Hippocampal formation (tissue), 2 donors: ENCODE measurements at places on chromosomes 11 and 22.
A peak's percentile ranks its signal among the peaks of the same experiment; 100 is the strongest.

- no peak for DNase-seq
Observed at GRCh38 chr11:36724742-36725385, 126.8 kb upstream of the RAG2 start.

- DNase-seq: no peak
Observed at GRCh38 chr11:71309181-71309580, 56.8 kb upstream of the SHANK2 start.

- no peak for DNase-seq
Observed at GRCh38 chr11:15493066-15493465, 378.3 kb downstream of the INSC start.

- peak; percentile 54 for DNase-seq
Observed at GRCh38 chr11:123560006-123560405, 94.4 kb downstream of the SCN3B start.

DNA sequence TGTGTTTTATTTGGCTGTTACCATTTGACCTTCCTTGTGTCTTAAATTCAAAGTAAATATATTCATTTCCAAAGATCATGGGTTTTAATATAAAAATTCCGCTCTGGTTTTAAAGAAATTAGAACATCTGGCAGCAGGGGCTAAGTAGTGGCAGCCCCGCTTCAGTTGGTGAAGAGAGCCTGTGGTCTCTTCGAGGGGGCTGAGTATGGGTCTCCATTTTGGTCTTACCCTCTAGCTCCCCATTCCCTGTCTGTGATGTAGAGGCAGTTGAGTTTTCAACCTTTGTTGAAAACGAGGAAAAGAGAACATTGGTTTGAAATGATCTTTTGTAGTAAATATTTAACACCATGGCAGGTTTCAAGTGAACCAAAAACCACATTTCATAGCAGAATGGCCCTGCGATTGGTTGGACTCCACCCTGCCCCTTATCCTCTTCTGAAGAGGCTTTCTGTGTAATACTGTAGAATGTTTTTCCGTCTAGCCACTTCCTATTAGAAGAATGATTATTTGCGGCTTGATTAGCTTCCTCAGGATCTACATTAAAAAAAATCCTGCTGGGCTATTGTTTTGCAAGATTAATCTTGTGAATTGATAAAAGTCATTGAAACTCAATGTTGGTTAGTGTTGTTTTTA, 17.7 kb downstream of the APLP2 start:
- DNase-seq: no peak

DNA sequence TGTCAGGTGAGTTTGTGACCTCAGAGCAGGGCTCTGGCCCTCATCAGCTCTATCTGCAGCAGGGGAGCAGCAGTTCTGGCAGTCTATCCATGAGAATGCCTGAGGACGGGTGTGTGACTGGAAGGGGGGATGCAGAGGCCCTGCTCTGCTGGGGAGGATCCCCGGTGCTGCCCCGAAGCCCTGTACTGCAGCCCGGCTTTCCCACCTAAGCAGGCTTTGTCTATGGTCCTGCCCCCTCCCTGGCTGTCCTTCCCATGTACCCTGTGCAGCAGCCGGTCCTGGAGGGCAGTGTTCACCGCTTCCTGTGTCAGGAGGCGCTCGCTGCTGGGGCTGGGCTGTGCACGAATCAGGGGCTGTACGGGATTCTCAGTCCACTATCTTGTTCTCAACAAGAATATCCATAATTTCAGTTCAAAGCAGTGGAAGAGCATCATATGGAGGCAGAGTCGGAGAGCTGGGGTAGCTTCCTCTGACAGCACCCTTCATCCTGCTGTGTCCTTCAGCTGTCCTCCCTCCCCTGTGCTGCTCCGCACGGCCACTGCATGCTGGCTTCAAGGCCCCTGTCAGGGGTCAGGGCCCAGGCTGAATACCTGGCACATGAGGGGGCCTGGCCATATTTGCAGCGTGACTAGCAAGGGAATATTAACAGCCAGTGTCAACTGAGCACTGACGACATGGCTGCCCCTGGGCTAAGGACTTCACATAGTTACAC, 125.2 kb downstream of the CTTN start:
- DNase-seq: no peak

DNA sequence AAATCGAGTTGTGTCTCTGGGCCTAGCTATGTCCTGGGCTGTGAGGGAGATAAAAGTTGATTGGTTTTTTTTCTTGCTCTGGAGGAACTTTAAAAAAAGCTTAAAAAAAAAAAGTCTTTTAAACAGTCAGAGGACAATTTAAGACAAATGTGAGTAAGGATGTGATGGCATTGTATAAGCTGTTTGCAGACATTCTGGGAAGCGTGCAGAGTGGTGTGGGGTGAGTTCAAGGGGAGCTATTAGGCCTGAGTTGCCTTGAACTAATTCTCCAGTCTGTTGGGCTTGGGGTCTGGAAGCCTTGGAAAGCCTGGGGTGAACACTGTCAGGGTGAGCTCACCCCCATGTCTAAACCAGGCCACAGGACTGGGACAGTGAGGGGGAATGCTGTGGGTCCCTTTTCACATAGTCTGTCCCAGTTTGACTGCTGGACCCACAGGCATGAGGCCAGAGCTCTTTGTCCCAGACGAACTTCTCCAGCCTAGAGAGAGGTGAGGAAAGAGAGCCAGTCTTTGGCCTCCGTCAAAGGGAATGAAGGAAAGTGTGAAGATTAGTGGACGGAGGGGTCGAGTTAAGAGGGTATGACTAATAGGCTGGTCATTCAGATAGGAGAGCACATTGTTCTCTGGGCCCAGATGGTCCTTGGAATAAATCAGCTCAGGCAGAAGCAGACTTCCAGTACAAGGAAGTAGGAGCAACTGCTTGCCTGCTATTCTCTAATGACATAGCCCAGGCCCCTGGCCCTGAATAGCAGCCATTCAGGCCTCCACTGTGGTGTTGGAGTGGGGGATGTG, 76.4 kb upstream of the NNMT start:
- no peak for DNase-seq

DNA sequence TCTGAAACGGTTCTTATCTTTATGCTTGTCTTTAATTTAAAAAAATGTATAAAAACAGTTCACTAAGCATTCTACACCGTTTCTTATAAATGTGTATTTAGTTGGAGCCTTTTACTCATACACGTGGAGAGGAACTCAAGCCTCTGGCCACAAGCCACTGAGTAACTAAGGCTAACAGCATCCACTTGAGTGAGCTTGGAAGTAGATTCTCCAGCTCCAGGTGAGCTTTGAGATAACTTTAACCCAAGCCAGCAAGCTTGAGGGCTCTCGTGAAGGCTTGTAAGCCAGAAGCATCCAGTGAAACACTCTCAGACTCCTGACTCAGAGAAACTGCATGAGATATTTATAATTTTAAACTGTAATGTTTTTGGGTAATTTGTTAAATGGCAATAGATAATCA, 82.6 kb downstream of the ARHGAP20 start:
- no peak for DNase-seq

DNA sequence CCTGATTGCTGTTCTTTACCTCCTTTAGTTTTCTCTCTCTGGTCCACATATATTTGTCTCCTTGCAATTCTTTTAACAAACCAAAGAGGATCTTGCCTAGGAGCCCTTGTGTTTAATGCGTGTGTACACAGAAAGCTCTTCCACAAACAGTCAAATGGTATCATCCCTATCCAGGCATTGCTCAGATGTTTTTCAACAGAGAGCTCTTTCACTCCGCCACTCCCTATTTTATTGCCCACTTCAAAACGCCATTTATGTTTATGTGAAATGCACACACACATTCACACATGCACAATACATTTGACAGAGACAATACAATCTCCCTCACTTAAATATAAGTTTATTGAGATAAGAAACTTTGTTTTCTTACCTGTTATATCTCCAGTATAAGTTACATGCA, 4.7 kb downstream of the OR5AP2 start:
- DNase-seq: no peak

GRCh38 chr11:118234833-118235232, 10.0 kb upstream of the JAML start:
- DNase-seq: no peak

GRCh38 chr11:122751292-122752070, 86.8 kb upstream of the CRTAM start:
- no peak for DNase-seq

- DNase-seq: no peak
Observed at GRCh38 chr11:46348566-46349401, 1.5 kb downstream of the DGKZ start.

DNA sequence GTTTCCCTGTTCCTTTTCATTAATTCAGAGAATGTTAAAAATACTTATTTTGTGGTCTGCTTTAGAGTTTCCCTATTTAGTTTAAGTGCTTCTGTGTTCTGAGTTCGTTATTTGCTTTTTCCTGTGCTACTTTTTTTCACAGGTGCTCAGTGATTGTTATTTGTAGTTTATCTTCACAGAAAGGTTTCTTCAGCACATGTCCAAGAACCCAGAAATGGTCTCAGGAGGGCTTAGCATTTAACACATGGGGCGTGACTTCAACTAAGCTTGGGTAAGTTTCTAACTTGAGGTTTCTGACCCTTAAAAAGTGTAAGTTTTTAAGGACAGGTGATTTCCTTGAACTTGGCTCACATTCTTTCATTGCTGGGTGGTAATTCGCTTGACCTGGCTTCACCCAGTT, 157.3 kb downstream of the AASDHPPT start:
- no peak for DNase-seq
